ENCODE measurements at places on chromosomes 13 and 19.

GRCh38 chr19:19217099-19217498, 5.3 kb downstream of the NCAN start:
- no peak for DNase-seq

DNA sequence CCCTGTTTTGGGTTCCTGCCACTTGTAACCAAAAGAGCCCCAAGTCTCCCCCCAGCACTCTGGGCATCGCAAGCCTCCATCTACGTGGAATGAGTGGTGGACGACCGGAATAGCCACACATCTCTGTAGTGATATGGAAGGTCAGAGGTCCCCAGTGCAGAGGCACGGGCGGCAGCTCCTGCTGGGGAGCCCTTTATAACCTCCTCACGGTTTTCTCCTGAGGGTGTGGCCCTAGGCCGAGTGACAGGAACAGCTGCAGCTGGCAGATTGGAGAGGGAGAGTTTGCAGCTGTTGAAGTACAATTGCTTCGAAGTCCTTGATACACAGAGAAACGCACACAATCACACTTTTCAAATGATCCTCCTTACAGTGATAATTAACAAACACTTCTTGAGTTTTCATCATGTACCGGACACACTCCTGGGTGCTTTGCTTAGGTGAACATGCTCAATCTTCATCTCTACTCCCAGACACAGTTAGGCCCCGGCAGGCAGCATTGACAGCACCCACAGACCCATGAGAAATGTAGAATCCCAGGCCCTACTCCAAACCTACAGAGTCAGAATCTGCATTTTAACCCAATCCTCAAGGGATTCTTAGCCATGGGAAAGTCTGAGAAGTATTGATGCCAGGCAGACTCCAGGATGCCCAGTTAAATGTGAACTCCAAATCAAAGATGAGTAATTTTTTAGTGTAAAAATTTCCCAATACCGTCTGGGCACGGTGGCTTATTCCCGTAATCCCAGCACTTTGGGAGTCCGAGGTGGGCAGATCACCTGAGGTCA, 4.9 kb upstream of the ZNF787 start:
- DNase-seq = no peak

GRCh38 chr13:112648966-112649690, 40.7 kb upstream of the ATP11A start:
- no peak for DNase-seq

DNA sequence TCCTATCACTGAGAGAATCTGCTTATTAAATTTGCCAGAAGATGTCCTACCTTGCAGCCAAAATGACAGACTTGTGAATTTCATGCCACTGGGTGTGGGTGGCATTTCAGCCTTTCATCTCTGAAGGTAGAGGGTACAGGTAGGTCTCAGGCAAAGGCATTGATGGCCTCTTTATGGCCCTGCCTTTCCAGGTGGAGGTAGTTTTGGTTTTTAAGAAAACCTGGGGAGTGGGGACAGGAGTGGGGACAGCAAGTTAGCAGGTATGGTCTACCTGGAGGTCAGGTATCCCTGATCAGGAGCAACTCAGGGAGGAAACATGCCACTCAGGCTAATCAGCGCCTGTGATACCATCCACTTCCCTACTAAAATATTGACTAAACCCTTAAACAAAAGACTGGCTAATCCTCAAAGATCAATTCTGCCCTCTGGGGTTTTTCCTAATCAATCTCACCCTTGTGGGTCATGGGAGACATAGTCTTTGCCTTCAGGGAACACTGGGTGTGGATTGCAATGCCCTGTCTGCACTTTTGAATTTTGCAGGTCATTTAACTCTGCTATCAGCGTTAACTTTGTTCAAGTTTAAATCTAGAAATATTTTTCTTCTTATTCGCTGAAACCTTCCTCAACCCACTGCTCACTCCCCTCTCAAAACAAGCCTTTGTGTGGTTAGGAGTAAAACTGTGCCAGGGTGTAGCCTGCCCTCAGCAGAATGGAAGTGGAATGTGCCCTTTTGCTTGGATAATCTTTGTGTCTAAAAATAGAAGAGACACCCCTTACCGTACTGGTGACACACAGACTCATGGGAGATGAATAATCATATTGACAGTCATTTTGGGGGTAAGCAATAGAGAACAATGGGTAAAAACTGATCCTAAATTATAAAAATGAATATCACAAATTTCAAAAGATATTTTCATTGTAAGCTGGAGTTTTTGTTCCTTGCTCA, 233.7 kb downstream of the COG6 start:
- no peak for DNase-seq

DNA sequence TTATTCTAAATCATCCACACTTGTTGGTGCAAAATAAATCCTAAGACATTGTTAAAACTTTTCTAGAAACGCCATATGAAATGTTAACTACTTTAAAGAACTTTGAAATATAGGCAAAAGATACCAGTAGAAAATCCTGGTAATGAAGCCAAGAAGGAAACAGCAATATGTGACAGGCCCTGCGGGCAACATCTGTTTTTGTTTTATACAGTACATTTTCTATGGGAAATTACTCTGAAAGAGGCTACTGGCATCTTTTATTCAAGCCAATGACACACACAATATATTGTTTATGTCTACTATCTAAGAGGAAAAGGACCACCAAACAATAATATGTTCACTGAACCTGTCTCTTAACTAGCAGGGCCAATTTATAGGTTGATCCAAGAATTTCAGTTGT, 829.7 kb downstream of the PCDH17 start:
- no peak for DNase-seq

Data from AG08396 (cell line).